ENCODE measurements at places on chromosomes 5 and 9. TPM values are rescaled to one million over a fixed set of nuclear protein-coding genes. Genes with fewer than 3 reads are reported as not detected.

BRD9 gene
- total RNA-seq = 81.2 TPM

SPINK6 gene
- not detected for total RNA-seq

CER1 gene
- total RNA-seq = not detected

UGT3A1 gene
- not detected for total RNA-seq

LCN9 gene
- not detected for total RNA-seq

DNA sequence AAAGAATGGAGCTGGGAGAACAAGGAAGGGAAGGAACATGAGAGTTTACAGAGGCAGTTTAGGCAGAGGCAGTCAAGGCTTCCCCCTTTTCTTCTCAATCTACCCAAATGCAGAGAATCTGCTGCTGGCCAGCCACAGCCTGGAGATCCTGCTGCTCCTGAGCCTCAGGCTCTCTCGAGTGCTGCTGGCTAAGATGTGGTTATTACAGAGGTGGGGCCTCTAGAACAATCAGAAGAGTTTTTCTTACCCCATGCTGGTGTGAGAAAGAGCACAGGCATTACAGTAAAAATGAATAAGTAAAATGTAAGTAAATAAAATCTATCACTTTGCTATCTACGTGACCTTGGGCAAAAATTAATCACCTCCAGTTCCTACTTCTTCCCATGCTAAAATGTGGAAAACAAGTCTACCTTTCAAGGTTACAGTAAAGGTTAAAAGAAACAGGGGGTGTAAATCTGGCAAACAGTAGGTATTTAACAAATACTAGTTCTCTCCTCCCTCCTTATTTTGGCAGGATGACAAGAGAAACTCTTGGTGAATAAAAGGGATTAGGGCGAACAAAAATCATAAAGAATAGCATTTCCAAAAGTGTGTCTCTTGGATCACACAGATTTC, 31.1 kb downstream of the FBXW11 start:
- no peak overlapping the region for H3K4me3 ChIP-seq
- no peaks in the 10 kb centered on the region for H3K4me1 ChIP-seq
- no peaks in the 10 kb centered on the region for H3K36me3 ChIP-seq
- H3K27ac ChIP-seq = no peak overlapping the region
- no peaks in the 10 kb centered on the region for H3K27me3 ChIP-seq

DNA sequence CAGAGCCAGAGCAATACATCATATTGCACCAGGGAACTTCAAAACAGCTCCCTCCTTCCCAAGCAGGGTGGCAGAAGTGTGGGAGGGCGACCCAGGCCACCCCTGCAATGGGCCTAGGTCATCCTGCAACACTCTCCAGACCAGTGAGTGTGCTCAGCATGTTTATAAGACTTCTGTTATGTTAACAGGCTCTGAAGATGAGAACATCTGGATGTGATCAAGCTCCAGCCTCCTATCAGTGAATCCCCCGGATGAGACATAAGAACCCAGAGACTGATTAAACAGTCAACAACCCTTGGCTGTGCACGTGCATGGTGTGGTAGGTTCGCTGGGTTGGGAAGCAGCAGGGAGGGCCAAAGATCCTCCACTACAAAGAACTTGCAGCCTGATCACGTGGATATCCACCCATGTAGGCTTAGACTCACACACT, 63.3 kb downstream of the ABCA1 start:
- no peak for DNase-seq
- no peak overlapping the region for H3K27ac ChIP-seq
- H3K4me3 ChIP-seq = no peak overlapping the region
- no peaks in the 10 kb centered on the region for H3K36me3 ChIP-seq

DNA sequence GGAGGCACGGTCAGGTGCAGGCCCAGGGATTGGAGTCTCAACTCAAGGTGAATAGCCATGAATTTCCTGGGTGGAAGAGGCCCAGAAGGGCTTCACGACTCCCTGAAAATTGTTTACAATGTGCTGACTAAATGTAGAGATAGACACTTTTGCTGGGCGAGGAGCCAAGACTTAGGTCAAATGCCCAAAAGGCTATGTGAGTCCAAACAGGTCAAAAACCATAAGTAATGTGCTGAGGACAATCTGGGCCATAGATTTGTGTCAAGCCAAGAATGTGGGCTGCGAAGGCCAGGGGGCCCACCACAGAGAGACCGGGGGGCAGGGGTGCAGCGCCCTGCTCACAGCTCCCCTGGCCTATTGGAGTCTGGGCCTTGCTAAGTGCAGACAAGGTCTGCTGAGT, 197.8 kb downstream of the HSPA4 start:
- H3K27me3 ChIP-seq = no peaks in the 10 kb centered on the region
- no peaks in the 10 kb centered on the region for H3K4me1 ChIP-seq
- H3K36me3 ChIP-seq = no peaks in the 10 kb centered on the region
- H3K4me3 ChIP-seq = no peak overlapping the region
- no peak for DNase-seq

DNA sequence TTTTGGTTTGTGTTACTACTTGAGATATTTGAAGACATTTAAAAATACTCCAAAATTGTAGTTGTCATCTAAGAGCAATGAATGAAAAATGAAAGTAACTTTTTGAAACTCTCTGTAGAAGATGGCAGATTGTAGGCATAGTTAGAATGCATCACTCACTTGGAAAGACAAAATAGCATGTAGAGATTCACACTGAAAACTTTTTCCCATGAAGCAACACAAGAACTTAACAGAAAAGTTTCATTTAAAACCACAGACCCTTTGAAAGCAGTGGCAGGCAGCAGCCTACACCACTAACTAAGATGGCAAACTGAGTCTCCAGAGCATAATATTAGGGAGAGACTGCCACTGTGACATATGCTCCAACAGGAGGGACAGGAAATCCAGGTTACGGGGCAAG, 18.9 kb upstream of the FAM174A start:
- no peak overlapping the region for H3K4me3 ChIP-seq
- H3K4me1 ChIP-seq = no peaks in the 10 kb centered on the region
- H3K27ac ChIP-seq = no peak overlapping the region
- DNase-seq = no peak
- no peaks in the 10 kb centered on the region for H3K36me3 ChIP-seq
- H3K27me3 ChIP-seq = no peaks in the 10 kb centered on the region

GRCh38 chr9:129838707-129839259, 3.5 kb downstream of the USP20 start:
- peak overlapping the region; percentile 41 for H3K4me3 ChIP-seq
- H3K27me3 ChIP-seq = no peaks in the 10 kb centered on the region
- peaks cover 65% of the 10 kb centered on the region for H3K4me1 ChIP-seq
- no peaks in the 10 kb centered on the region for H3K36me3 ChIP-seq

- no peaks in the 10 kb centered on the region for H3K27me3 ChIP-seq
- H3K27ac ChIP-seq = no peak overlapping the region
- no peak overlapping the region for H3K4me3 ChIP-seq
- H3K4me1 ChIP-seq = no peaks in the 10 kb centered on the region
- DNase-seq = no peak
Observed at GRCh38 chr5:145056800-145057199, 778.3 kb downstream of the PRELID2 start.

DNA sequence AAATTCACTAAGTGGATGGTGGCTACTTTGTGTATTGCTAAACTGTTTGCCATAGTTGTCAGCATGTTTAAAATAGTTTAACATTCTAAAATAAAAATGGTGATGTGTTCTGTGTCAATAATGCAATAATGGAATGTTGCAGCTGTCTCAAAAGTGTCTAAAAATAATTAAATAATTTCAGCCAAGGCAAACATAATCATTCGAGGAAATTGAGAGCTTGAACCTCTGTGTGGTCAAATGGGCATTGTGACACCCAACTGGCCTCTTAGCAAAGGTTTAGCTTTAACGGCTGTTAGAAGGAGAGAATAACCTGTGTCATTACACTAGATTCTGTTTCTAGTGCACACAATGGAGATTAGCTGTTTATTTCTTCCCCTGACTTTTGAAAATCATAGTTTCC, 278.5 kb downstream of the TMEM167A start:
- no peak overlapping the region for H3K27ac ChIP-seq
- H3K4me1 ChIP-seq = no peaks in the 10 kb centered on the region
- H3K27me3 ChIP-seq = no peaks in the 10 kb centered on the region
- H3K36me3 ChIP-seq = no peaks in the 10 kb centered on the region

Data from naive thymus-derived CD4-positive, alpha-beta T cell (primary cell).